ENCODE measurements at places on chromosomes 3 and 15.

DNA sequence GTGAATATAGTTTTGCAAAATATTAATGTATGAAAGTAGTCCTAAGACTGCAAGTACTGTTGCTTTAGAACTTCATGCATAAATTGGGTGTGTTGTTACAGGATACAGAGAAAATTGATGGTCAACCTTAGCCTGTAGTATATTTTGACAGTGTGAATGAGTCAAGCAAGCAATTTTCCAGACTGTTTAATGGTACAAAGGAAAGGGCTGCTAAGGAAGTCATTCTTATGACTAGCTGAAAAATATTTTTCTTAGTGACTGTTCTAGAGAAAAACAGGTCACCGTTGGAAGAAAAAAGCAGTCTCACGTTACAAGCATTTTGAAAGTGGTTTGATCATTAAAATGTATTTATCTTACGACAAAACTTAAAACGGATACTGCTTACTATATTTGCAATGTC is 49.2 kb downstream of the MBNL1 start:
- no peak for DNase-seq

GRCh38 chr3:65443739-65444446 is 594.8 kb downstream of the MAGI1 start:
- no peak for DNase-seq

DNA sequence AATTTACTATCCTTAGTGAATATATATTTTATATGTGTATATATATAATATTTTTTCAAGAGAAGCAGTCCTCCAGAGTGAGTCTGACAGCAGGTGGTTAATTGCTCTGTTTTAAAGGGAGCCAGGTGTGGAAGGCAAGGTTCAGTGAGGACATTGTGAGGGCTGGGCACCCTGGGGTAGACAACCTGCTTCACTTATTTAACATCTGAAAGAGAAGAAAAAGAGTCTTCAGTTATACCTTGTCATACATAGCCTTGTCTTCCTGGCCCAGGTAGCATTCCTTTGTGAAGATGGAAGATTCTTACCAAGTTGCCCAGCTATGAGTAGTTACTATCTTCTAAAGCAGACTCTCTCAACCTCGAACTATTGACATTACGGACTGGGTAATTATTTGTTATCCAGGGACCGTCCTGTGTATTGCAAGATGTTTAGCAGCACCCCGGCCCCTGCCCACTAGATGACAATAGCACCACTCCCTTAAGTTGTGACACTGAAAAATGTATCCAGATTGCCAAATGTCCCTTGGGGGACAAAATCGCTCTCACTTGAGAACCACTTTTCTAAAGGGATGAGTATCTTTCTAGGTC is 336.0 kb upstream of the TRIM42 start:
- no peak for DNase-seq

- DNase-seq = no peak
Measured at GRCh38 chr3:2921903-2922302, 188.3 kb downstream of the IL5RA start.

All from effector CD8-positive, alpha-beta T cell (primary cell).